Left colon (tissue), 2 donors: ENCODE measurements at places on chromosomes 7 and 10. TPM values are rescaled to one million over a fixed set of nuclear protein-coding genes. Genes with fewer than 3 reads are reported as not detected.
A peak's percentile ranks its signal among the peaks of the same experiment; 100 is the strongest.

Gene TAS2R4
- 1.1 TPM for total RNA-seq

- no peak for DNase-seq
Measured at GRCh38 chr10:48776528-48776927, 91.9 kb downstream of the WDFY4 start.

DNA sequence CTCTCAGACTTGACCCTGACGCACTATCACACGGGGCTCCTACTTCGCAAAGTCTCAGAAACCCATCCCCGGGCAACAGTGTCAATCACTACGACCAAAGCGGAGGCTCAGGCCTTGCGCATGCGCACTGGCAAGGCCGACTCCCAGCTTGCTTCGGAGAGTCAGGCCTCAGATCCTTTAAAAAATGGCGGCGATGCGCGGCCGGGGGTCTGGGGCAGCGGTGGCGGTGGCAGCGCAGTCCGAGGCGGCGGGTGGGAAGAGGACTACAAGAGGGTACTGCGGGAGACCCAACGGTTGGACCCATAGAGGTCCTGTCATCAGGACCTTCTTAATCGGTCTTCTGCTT lies 196.9 kb downstream of the ZNF716 start:
- DNase-seq: no peak

GRCh38 chr7:78225534-78225933 lies 427.0 kb downstream of the PHTF2 start:
- no peak for DNase-seq

Gene ALDH18A1
- total RNA-seq: 123 TPM

- DNase-seq: no peak
Measured at GRCh38 chr7:31853380-31853779, 166.4 kb downstream of the PPP1R17 start.

GRCh38 chr7:101239951-101240220 lies 2.3 kb upstream of the CLDN15 start:
- DNase-seq: no peak

- DNase-seq: peak; percentile 91
Measured at GRCh38 chr10:8053446-8054243, 843 bp upstream of the GATA3 start.

DNA sequence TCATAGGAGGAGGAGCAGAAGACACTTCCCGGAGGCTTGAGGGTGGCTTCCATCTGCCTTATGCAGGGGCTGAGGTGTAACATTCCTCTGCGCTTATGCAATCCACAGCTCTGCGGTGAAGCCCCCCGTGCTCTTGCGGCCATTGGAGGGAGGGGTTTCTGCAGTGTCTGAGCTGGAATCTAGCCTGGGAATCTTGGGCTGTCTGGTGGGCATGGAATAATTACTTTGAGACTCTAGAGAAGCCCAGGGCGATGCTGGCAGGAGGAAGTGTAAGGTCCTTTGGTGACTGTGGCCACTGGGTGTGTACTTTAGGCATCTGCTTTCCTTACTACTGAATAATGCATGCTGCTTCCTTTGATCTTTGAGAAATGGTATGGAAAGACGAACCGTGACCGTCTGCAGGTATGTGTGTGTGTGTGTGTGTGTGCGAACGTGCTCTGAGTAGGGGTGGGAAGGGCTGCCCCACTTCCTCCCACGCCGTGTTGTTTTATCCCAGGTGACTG lies 181.0 kb downstream of the PRPF18 start:
- peak; percentile 23 for DNase-seq

DNA sequence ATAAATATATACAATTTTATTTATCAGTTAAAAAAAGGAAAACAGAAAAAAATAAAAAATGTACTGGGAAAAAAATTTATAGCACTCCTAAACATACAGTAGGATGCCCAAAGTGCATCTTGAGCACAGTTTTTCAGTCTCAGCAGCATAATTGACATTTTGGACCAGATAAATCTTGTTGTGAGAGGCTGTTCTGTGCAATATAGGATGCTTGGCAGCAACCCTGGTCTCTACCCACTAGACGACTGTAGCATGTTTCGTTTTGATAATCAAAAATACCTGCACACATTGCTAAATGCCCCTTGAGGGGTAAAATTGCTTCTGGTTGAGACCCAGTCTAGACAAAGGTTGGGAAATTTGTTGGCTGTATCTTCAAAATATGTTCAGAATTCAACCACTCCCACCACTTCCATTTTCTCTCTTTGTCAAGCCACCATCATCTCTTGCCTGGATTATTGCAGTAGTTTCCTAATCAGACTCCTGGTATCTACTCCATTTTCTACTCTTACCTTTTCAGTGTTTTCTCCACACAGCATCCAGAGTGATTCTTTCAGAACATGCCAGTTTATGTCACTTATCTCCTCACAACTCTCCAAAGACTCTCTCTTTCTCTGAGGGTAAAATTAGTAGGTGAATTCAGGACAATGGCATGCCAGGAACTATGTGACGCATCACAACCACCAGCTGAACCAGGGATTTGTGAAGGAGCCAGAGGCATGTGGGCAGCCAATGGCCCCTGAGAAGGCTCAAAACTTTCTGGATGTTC lies 91.4 kb downstream of the GPR85 start:
- no peak for DNase-seq

Gene SEMA3A
- 12.6 TPM for total RNA-seq

Gene PLEKHS1
- total RNA-seq: 6.6 TPM

GRCh38 chr10:107933076-107933475 lies 768.6 kb upstream of the SORCS1 start:
- DNase-seq: no peak

Gene ADAM22
- 4.3 TPM for total RNA-seq

Gene MCM10
- 1.9 TPM for total RNA-seq

Gene GIMAP5
- total RNA-seq: 6.6 TPM

Gene EXOSC1
- 22.6 TPM for total RNA-seq

DNA sequence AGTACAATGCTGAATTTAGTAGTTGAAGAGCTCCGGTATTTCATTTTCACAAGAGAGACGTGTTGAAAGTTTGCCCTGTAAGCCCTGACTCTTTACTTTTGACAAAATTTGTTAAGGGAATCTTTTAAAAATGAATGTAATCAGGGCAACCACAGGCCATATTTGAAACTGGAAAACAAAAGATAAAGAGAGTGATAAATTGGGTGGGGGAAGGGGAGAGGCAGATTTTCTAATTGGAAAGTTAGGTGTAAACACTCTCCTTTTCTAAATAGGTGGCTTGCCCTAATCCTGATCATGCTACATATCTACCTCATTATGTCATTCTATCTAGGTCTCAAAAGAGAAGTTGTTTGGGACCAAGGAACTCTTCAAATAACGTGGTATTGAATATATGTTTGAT lies 90.7 kb downstream of the CABCOCO1 start:
- DNase-seq: no peak

DNA sequence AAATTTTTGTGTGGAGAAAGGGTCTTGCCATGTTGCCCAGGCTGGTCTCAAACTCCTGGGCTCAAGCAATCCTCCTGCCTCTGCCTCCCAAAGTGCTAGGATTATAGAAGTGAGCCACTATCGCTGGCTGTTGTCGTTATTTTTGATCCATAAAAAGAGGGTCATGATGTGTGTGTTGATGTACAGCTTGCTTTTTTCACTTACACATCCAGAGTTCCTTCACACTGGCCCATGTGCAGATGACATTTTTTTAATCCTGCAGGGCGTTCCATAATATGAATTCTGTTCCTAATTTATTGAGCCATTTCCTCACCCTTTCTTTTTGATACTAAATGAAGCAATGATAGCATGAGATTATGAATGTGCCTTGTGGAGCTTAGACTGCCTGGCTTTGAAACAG lies 40.8 kb downstream of the GRK5 start:
- no peak for DNase-seq

Gene CFAP46
- 0.37 TPM for total RNA-seq

Gene DUSP5
- total RNA-seq: 52.2 TPM

GRCh38 chr10:48302515-48303476 lies 3.7 kb upstream of the MAPK8 start:
- DNase-seq: no peak

Gene NPC1L1
- total RNA-seq: not detected

DNA sequence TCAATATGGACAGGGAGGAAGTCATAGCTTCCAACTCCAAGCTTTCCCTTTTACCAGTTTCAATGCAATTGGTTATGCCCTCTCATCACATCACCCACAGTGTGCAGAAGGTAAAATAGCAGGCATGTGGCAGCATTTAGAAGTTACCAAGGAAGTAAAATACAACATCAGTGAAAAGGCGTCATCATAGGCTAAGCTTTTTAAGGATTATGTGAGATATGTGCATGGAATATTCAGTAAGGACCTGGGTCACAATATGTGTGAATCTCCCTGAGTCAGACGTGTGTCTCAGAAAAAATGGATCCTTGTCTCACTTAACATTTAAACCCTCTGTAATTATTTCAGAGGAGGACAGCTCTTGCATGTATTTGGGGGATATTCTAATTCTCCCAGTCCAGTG lies 522.8 kb upstream of the POM121L12 start:
- no peak for DNase-seq

- DNase-seq: no peak
Measured at GRCh38 chr7:129652914-129653313, 41.4 kb downstream of the NRF1 start.

- DNase-seq: peak; percentile 26
Measured at GRCh38 chr7:79452495-79453265, 787 bp downstream of the MAGI2 start.

- no peak for DNase-seq
Measured at GRCh38 chr10:124691421-124692099, 52.6 kb downstream of the FAM53B start.

DNA sequence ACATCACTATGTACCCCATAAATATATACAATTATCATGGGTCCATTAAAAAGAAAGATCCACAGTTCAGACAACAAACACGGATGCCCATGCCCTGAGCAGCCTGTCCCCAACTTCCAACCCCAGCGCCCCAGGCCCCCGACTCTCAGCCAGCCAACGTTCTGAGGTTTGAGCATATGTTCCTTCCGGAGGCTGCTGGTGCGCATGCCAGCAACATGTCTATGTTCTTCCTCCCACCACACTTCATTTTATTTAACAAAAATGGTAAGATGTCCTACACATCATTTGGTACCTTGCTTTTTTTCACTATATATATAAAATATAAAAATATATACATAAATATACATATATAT lies 250.9 kb downstream of the MAD1L1 start:
- DNase-seq: no peak

- peak; percentile 75 for DNase-seq
Measured at GRCh38 chr10:71735709-71736569, 16.4 kb upstream of the C10orf105 start.

- no peak for DNase-seq
Measured at GRCh38 chr10:128981881-128982615, 485.0 kb upstream of the MGMT start.

GRCh38 chr7:133253519-133253875 lies 619 bp downstream of the EXOC4 start:
- peak; percentile 20 for DNase-seq

Gene FFAR4
- 44.4 TPM for total RNA-seq

DNA sequence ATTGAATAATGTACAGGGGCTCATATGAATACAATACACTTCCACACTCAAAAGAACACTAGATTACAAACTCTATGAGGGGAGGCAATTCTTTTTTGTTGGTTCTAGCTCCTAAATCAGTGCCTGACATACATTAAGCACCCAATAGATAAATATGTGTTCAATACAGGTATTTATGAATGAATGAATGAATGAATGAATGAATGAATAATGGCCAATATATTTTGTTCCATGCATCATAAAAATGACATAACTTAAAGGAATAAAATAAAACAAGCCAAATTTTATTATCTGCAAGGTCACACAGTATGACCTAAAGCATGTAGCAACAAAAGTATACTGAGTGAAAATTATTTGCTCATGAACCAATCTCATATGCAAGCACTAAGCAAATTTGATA lies 168.9 kb downstream of the CACNA2D1 start:
- no peak for DNase-seq

GRCh38 chr10:7544203-7544602 lies 122.6 kb downstream of the ITIH5 start:
- no peak for DNase-seq

Gene PROSER2
- total RNA-seq: 10.3 TPM

GRCh38 chr10:86871563-86872183 lies 85.7 kb downstream of the MMRN2 start:
- DNase-seq: no peak

DNA sequence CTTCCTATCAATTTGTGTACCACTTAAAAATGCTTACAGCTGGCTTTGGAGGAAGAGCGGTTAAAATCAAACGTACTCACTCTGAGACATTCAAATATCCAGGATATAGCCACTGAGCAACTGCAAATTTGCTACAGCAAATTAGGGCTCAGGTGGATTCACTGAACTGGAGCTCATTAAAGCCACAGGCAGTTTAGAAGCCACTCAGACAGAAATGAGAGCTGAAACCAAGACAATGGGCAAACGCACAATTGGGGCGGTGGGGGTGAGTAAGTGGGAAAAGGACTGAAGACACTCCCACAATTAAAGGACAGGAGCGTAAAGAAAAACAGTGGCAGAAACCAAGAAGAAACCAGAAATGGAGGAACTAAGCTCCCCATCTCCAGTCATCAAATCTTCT lies 20.5 kb downstream of the MPP7 start:
- no peak for DNase-seq

DNA sequence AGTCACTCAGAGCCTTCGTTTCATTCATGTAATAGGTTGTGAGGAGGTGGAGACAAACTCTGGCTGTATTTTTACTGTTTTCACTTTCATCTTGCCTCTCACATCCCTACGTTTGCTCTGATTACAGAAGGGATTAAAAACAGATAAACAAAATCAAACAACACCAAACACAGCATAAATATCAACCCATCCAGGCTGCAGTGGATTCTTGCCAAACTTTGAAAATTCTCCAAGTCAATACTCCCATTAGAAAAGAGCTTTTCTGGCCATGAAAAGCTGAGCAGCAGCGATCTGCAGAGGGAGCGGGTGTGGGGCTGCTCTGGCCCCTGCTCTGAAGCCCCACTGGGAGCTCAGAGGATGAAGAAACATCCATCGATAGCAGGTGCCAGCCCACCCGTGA lies 283.2 kb downstream of the WDR37 start:
- DNase-seq: no peak

GRCh38 chr10:132319853-132320653 lies 11.9 kb upstream of the LRRC27 start:
- no peak for DNase-seq

- no peak for DNase-seq
Measured at GRCh38 chr10:119776536-119776935, 50.7 kb downstream of the INPP5F start.

DNA sequence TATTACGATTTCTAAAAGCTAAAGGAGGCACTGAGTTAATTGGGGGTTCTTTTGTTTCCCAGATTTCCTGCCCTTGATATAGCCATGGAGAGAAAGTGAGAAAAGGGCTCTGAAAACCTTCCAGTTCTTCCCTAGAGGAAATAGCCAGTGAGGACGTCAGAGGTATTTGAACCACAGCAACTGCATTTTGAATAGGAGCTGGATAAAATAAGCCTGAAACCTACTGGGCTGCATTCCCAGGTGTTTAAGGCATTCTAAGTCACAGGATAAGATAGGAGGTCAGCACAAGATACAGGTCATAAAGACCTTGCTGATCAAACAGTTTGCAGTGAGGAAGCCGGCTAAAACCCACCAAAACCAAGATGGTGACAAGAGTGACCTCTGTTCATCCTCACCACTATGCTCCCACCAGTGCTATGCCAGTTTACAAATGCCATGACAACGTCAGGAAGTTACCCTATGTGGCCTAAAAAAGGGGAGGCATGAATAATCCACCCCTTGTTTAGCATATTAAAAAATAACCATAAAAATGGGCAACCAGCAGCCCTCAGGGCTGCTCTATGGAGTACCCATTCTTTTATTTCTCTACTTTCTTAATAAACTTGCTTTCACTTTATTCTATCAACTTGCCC lies 85.1 kb upstream of the FRMD4A start:
- DNase-seq: no peak
